Osteoblast (primary cell): ENCODE measurements at places on chromosomes 4 and X. TPM values are rescaled to one million over a fixed set of nuclear protein-coding genes. Genes with fewer than 3 reads are reported as not detected.

- DNase-seq, result no peak
These were observed 254.5 kb upstream of the SLITRK2 start for GRCh38 chrX:145563159-145563558.

GRCh38 chr4:88549815-88550214 lies 26.2 kb upstream of the PYURF start:
- DNase-seq, result no peak

DNA sequence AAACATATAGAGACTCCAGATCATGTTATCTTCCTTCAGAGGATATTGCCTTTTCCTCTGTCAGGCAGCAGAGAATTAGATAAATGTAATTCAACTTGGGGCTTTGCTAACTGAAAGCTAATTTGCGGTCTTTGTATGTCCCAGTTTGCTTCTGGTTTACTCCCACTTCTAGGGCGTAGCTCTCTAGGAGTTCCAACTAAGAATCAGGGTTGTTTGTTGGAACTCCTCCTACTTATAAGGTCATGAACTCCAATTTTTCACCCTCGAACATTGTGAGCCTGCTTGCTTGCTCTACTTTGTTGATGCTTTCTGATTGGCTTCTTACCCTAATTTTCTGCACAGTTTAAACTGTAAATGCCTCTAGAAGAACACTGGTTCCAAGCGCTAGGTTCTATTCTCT lies 66.1 kb downstream of the FMR1NB start:
- no peak for DNase-seq

DNA sequence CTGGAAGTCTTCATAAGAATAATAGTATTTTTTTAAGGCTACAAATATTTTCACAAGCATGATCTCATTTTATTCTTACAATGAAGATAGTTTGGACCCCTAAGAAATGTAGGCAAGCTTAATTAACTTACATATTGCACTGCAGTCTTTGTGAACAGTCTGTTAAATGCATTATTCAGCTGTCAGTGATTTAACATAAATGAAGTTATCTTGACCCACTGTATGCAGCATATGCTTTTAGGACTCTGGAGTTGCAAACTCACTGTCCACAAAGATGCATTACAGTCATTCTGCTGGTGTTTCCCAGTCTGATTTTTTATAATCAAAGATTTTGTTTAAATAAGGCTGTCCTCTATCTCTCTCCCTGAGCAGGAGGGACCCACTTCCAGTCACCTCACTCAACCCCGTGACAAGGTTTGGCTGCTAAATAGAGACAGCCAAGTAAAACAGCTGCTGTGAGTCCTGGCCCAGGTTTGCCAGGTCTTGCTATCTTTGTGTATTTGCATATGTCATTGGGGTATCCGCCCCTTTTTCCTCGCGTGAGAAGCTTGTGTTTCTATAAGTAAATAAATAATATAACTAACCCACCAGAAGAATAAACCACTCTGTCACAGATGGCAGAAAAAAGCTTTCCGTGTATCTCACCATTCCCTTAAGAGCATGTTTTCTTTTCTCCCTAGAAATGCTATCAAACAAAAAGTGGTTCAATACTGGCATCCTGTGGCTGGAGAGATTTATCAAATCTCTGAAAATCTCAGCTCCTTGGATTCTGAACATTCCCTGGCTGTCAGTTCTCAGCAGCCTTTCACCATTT lies 67.0 kb downstream of the SLC7A11 start:
- DNase-seq, result no peak

- DNase-seq, result no peak
These were observed 73.2 kb upstream of the ITM2A start for GRCh38 chrX:79440336-79440735.

GRCh38 chr4:169100670-169101101 lies 90.6 kb upstream of the CBR4 start:
- no peak for DNase-seq

DNA sequence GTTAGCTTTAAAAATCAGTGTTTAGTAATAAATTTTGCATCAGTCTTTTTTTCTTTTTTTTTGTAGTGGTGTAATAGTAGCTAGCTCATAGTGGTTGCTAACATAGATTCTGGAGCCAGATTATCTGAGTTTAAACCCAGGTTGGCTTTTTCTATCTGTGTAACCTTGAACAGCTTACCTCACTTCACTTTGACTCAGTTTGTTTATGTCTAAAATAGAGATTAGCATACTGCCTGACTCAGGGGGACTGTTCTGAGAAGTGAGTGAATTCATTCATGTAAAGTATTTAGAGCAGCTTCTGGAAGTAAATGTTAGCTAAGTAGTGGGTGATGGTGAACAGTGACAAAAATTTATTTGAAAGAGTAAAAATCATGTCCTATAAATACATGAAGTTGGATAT lies 32.9 kb downstream of the CPEB2 start:
- DNase-seq, result no peak

DNA sequence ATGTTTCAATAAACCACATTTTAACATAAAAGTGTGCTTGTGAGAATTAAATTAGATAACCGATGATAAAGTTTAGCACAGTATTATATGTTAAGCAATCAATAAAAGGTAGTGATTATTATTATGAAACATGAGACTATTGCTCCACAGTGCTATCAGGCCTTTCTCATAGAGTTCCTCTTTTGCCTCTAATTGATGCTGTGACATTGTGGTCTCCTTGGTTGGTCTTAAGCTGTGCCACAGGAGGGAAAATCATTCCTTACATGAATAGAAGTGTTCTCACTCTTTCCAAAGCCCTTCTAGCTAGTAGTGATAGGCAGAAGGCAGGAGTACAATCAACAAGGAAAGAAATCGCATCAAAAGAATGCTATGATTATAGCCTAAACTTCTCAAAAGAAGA lies 9.2 kb upstream of the PDHA2 start:
- DNase-seq, result no peak

- DNase-seq, result no peak
These were observed 74.0 kb upstream of the INTU start for GRCh38 chr4:127558489-127559407.

DNA sequence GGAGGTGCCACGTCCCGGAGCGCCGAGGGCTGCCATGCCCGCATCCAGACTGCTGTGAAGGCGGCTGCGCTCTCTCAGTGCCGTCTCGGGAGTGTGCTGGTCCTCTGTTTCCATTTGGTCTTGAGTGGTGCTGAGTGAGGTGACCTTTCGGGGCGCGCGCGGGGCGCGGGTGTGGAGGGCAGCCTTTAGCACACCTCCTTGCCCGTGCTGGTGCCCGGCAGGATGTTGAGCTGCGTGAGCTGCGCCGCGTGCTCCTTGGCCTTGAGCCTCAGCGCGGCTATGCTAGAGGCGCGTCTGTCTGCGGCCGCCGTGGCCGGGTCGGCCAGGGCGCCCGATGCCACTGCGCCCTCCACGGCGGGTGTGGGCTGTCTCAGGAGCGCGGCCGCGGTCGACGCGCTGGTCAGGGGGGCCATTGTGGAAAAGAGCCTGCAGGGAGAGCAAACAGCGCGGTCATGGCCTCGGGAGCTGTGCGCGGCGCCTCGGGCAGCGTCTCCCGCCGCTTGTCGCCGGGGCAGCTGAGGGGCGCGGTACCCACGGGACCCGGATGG lies 11.2 kb downstream of the ARX start:
- peak; percentile 89 for DNase-seq

DNA sequence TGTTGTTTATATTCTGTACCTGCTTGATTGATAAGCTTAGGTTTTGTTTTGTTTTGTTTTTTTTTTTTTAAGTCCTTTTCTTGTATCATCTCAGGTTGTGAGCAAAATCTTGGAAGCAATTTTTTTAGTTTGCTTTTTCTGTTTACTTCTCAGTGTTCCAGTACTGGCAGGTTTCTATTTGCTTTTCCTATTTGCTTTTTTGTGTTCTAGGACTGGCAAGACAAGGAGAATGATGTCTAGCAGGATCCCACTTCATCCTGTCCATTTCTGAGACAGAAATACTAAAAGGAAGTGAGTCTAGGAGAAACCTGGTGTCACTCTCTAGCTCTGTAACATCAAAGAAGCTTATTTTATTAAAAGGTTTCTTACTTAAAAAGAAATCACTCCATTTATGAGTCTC lies 15.6 kb downstream of the CXCL13 start:
- no peak for DNase-seq

GRCh38 chrX:8939322-8939721 lies 94.6 kb downstream of the FAM9B start:
- no peak for DNase-seq

GRCh38 chr4:173910891-173911290 lies 372.6 kb downstream of the FBXO8 start:
- DNase-seq, result no peak

- DNase-seq, result no peak
These were observed 83.8 kb downstream of the FIP1L1 start for GRCh38 chr4:53461244-53461643.

GRCh38 chrX:51893931-51894696 lies 691 bp downstream of the MAGED1 start:
- DNase-seq, result no peak

DNA sequence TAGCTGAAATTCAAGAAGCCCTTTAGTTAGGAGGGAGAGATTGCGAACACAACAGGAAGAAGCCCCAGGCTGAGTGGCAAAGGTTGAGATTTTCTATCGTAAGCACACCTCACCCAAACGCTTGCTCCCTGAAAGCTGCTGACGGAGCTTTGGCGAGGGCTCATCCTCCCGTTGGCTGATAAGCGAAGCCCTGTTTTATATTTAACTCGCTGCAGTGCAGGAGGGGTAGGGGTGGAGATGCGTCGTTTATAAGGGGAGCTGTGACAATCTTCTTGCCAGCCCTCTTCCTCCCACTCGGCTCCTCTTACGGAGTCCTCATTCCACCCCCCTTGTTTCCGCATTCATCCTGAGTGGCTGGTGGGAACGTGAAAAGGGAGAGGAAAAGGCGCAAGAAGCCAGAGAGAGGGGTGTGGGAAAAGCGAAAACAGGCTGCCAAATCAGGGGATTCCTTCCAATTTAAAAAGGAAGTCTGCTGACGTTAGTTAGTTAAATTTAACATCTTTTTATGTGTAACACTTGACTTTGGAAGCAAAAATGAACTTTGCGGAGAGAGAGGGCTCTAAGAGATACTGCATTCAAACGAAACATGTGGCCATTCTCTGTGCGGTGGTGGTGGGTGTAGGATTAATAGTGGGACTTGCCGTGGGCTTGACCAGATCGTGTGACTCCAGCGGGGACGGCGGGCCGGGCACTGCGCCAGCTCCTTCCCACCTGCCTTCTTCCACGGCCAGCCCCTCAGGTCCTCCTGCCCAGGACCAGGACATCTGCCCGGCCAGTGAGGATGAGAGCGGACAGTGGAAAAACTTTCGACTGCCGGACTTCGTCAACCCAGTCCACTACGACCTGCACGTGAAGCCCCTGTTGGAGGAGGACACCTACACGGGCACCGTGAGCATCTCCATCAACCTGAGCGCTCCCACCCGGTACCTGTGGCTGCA lies at the start of gene ENPEP:
Gene ENPEP, plus strand, starts transcription at position 275 of the 938 bp plus-strand sequence. Its CDS starts 260 bp downstream, at position 535.
- DNase-seq, result peak; percentile 37

GRCh38 chr4:34469516-34469915 lies 1774.8 kb downstream of the ARAP2 start:
- DNase-seq, result no peak

- DNase-seq, result no peak
These were observed 59.0 kb downstream of the EVC start for GRCh38 chr4:5770051-5770450.

DNA sequence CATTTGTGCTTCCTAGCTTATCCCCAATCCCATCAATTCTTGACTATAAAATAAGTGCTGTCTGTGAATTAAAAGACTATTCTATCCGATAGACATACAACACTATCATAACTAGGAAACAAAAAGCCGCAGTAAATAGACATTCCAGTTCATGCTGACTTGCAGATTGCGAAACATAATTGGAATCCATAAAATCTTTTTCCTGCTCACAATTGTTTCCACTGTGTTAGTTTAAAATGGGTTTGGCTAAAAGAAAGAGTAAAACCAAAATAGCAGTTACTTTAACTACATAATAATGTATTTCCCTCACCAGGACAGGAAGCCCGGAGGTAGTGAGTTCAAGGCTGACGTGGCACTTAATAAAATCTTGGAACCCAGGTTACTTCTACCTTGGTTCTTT lies 17.2 kb downstream of the SMIM31 start:
- no peak for DNase-seq

DNA sequence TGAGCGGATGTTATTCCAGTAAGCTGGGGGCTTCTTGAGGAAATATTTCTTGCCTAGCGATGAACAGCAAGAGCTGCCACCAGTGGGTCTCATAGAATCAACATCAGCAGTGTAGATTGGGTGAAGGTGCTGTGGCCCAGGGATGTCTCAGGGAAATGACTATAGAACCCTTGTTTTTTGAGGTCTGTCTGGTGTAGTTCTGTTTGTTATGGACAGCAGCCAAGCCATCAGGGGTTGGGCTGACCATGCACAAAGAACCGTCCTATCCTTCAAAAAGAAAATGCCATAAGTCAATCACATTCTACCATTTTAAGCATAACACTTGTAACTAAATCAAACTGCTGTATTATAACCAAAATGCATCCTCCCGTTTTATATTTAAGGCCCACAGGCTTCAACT lies 17.3 kb upstream of the C1GALT1C1 start:
- DNase-seq, result no peak

DNA sequence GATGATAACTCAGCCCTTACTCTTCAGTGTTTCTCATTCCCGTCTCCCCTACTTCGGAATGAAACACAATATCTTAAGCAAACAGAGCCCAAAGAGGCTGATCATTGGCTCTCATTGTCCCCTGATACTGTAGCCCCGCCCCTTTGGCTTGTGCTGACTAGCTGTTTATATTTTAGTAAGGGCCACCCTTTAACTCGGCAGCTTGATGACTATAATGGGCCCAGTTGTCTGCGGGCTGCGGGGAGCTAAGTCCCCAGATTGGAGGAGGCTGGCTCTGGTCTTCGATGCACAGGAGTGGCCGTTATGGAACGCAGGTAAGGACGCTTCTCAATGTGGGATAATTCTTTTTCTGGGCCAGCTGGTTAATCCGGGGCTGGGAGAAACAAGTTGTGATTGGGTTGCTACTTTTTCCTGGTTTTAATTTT lies at the start of gene TRIM2:
Gene TRIM2, plus strand, starts transcription at position 197 of the 425 bp plus-strand sequence. Its CDS starts 88 bp downstream, at position 285.
- peak; percentile 89 for DNase-seq

DNA sequence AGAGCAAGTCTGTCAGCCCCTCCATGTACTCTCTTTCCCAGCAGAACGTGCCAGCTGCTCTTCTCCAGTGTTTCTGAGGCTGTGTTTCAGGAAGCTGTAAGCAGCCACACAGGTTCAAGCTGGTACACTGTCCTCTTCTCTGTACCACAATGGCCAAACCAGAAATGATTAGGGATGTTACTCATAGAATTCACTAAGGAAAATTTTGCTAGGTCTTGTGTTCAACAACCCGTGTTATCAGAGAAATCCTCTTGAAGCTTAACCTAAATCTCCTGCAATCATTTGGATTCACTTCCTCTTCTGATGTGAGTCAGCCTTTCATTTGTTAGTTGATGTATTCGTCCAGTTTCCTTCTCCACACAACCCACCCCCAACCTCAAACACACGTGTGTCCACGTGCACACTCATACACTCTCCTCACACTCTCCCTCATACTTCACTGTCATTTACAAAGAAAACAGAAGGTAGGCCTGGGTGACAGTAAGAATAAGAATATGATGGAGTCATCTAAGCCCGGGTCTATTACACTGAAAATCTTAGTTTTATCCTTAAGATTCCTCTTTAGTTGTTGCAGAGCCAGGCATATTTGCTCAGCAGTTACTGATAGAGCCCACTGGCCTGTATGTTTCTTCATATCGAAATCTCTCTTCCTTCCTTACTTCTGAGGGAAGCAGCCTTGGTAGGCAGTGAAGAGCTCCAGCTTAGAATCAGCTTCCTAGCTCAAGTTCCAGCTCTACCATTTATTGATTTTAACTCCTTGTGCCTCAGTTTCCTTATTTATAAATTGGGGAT lies 63.4 kb downstream of the DCUN1D4 start:
- DNase-seq, result no peak

The LIAS gene
- total RNA-seq, result 8.7 and 11.2 TPM in 2 replicates

The CCDC160 gene
- 0.36 and 0.59 TPM in 2 replicates for total RNA-seq

The FAM9B gene
- total RNA-seq, result not detected in 2 replicates

The LINC00632 gene
- total RNA-seq, result 9.4 and 10.1 TPM in 2 replicates
